ENCODE measurements at places on chromosomes 3 and 15.

- DNase-seq, result no peak
These were observed 891 bp upstream of the TOP2B start for GRCh38 chr3:25665315-25666280.

GRCh38 chr3:58540176-58540858 lies 3.3 kb upstream of the ACOX2 start:
- no peak for DNase-seq

DNA sequence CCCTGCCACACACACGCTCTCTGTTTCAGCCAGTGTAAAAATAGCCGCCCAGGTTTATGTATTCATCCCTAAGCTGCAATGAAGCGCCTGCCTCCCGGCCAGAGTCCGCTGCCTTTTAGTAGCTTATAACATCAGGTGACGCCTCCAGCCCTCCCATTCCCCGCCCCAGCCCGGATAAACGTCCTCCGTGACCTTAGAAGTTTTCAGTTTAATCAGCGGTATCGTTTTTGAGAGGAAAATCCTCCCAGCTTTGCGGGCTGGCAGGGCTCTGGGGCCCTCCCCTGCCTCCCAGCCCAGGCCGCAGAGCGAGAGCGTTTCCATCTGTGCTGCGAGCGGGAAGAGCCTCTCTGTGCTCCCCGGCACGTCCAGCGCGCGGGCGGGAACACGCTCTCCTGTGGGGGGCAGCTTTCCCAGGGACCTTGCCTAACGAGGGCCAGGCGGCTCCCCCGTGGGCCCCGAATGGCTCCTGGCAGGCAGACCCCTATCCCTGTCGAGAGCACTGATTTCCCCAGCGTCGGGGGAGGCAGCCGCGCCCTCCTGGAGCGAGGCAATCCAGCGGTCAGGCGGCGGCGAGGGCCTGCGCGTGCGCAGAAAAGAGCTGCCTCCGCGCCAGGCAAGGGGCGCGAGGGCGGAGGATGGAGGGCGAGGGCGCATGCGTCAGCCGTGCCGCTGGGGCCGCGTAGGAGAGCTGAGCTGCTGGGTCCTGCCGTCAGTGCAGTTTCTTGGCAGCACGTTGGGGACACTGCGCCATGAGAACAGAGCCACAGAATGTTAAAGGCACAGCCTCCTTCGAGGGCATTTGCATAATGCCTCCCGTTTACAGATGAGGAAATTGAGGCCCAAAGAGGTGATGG lies 71.1 kb downstream of the CCNL1 start:
- DNase-seq, result peak; percentile 99

GRCh38 chr3:50620820-50621219 lies 3.9 kb downstream of the MAPKAPK3 start:
- no peak for DNase-seq

- DNase-seq, result peak; percentile 62
These were observed 26.4 kb upstream of the ATP8B4 start for GRCh38 chr15:50145451-50145872.

GRCh38 chr15:42890161-42890913 lies 30.2 kb downstream of the TTBK2 start:
- DNase-seq, result peak; percentile 37

DNA sequence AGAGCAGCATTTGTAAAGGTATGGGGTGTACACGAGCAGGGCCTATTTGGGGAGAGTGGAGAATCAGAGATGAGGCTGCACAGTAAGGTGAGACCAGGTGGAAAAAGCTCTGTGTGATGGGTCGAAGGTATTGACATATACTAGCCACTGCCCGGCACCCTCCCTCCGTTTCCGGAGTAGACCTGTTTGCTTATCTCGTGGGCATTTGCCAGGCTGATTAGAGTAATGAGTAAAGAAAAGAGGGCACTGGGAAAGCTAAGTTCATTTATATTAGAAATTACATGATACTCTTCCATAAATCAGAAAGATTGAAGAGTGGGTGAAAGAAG lies 46.2 kb upstream of the ATG7 start:
- no peak for DNase-seq

All from iPS-NIHi11 (cell line).